ENCODE measurements at places on chromosomes 5 and 9.

DNA sequence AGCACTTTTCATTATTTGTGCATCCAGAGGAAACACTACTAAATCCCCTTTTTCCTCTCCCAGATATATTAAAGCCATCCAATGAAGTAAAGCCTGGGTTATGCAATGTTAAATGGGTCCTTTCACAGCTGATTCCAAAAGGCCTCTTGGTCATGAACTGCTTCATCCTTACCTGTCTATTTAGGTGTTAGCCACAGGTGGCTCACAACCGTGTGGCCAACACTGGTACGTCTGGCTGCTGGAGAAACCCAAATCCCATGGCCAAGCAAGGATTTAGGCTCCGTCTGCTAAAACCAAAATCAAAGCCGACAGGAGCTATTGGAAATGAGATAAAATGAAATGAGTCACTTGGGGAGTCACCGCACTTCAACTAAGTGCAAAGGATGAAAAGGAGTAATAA is 193.9 kb downstream of the ADCY2 start:
- DNase-seq = no peak

DNA sequence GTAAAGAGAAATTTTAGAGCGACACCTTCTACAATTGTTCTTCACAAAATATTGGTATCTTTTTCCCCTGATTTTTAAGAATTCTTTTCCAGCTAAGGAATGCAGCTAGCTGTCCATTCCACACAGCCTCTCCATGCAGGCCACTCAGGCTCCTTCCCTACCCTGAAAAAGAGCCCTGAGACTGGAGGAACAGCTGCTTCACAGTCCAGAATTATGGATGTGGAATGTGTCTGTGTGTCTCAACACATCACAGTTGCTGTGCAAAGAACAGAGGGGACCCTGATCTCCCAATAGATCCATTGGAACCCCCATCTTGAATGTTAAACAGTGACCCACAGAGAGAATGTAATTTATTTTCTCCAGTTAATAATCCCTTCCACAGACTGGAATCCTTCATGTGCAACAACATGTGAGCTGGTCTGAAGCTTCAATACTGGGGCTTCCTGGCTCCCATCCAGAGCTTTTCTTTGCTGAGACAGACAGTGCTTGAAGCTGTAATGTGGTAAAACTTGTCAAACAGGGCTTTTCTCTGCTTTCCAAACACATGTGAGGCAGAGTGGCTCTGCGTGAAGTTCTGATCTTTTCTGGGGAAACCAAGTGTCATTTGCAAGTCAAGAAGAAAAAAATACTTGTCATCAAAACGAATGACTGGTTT is 53.3 kb upstream of the SMC5 start:
- no peak for DNase-seq

DNA sequence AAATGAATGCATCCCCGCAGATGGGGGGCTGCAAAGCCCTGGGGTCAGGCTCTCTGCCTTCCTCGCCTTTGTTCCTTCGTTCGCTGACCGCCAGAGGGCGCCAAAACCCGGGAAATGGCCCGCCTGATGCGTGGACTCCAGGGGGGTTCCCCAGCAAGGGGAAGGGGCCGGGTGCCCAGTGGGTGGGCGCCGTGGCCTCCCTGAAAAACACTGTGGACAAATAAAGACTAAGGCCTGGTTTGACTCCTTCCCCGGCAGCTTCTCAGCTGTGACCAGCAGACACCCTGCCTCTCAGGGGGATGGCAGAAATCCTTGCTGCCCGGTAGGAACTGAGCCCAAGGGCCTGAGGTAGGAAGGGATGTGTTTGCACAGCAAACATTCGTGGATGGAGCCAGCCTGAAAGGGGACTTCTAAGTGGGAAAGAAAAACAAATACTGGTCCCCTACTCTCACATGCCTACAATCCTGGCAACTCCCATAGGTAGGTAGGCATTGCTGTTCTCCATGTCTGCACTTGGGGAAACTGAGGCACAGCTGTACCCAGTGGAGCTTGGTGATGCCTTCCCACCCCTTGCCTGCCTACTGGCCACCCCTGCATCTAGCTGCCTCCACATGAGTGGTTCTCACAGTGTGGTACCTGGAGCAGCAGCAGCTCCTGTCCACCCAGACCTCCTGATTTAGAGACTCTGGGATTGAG is 57.7 kb downstream of the DUSP1 start:
- DNase-seq = peak; percentile 94

- no peak for DNase-seq
These were observed 4.8 kb downstream of the HSDL2 start for GRCh38 chr9:112384690-112385089.

DNA sequence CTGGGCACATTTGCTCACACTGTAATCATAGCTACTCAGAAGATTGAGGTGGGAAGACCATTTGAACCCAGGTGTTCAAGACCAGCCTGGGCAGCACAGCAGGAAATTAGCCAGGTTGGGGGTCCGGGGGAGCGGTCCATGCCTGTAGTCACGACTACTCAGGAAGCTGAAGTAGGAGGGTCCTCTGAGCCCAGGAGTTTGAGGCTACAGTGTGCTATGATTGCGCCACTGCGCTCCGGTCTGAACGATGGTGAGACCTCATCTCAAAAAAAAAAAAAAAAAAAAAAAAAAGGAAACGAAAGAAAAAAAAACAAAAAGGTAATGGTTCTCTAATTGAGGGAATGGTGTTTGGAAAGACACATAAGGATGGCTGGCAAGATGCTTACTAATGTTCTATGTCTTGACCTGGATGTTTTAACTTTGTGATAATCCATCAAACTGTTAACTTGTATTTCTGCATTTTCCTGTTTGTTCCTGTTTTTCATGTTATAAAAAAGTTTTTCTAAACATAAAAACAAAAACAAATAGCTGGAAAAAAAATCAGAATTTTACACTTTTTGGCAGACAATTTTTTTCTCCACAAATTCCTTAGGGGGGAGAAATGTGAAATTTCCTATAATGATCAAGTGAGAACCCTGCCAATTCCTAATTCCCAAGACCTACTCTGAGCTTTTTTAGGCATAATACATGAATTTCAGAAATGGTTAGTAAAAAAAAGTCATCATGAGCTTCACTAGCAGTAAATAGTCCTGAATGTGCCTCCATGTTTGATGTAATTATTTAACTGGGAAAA is 96.9 kb downstream of the DENND1A start:
- DNase-seq = no peak

GRCh38 chr5:132458226-132458560 is 32.4 kb downstream of the IRF1 start:
- no peak for DNase-seq

GRCh38 chr9:673966-674526 is 167.5 kb upstream of the DMRT1 start:
- no peak for DNase-seq

DNA sequence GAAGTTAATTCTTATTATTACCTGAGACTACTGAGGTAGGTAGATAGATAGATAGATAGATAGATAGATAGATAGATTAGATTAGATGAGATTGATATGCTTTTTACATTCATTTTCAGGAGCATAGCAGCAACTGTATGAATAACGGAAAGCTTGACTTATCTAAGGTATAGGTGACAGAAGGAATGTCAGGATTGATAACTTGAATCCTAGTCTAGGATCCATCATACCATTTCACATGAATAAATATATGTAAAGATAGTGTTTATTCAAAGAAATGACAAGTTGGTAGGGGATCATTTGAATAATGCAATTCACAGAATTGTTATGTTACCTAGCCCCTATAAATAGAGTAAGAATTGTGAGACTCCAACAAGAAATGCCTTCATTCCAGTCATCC is 1008.2 kb downstream of the CDH12 start:
- no peak for DNase-seq

- peak; percentile 31 for DNase-seq
These were observed 934 bp upstream of the FCN1 start for GRCh38 chr9:134918646-134919045.

DNA sequence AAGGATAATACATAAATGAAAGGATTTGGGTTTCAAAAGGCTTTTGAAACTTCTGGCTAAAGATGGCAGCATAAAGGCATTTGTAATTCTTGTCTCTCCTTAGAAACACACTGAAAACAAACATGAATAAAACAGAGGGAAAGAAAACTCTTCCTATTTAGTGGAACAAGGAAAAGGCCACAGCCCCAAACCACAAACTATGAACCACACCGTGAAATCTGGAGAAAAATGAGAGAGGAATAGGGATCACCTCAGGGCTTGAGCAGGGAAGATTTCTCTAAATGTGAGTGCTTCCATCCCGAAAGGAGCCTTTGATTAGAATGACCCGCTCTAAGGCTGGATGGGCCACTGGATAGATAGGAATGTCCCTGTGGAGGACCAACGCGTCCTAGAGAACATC is 119.6 kb downstream of the SEC61B start:
- DNase-seq = no peak

- DNase-seq = no peak
These were observed 152.5 kb downstream of the EFNA5 start for GRCh38 chr5:107518190-107518589.

DNA sequence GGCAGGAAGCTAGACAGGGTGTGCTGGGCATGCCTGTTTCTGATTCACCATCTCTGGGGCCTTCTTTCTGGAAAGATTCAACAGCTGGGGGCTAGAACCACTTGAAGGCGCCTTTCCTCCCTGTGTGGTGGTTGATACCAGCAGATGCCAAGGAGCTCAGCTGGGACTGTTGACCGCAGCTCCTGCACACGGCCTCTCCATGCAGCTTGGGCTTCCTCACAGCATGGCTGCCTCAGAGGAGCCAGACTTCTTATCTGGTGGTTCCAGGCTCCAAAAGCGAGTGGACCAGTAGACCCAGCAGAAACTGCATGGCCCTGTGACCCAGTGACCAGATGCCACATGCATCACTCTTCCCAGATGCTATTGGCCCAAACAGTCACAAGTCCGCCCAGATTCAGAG is 74.7 kb upstream of the COL5A1 start:
- DNase-seq = peak; percentile 12

- DNase-seq = no peak
These were observed 69.0 kb upstream of the HRH2 start for GRCh38 chr5:175588709-175589429.

- DNase-seq = no peak
These were observed 86.1 kb upstream of the NFIB start for GRCh38 chr9:14399756-14400657.

- no peak for DNase-seq
These were observed 12.7 kb upstream of the GOLM1 start for GRCh38 chr9:86112057-86112456.

DNA sequence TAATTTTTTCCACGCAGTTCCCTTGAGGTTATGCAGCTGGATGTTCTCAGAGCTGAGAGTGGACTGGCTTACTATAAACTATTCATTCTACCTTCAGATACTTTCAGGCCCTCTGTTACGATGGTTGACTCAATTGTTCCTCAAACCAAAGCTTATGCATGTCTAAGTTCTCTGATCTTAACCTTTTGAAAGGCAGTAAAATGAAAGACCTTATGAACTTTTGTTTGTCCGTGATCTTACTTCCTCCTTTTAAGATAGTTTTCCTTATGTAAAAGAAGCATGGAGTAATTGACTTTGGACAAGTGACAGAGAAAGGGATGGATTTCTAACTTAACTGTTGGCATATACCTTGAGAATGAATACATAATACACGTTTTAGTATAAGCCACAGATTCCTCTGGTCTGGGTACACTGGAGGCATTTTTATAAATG is 575.7 kb downstream of the PDE4D start:
- no peak for DNase-seq

- DNase-seq = no peak
These were observed 17.7 kb downstream of the ZNF483 start for GRCh38 chr9:111542497-111543254.

DNA sequence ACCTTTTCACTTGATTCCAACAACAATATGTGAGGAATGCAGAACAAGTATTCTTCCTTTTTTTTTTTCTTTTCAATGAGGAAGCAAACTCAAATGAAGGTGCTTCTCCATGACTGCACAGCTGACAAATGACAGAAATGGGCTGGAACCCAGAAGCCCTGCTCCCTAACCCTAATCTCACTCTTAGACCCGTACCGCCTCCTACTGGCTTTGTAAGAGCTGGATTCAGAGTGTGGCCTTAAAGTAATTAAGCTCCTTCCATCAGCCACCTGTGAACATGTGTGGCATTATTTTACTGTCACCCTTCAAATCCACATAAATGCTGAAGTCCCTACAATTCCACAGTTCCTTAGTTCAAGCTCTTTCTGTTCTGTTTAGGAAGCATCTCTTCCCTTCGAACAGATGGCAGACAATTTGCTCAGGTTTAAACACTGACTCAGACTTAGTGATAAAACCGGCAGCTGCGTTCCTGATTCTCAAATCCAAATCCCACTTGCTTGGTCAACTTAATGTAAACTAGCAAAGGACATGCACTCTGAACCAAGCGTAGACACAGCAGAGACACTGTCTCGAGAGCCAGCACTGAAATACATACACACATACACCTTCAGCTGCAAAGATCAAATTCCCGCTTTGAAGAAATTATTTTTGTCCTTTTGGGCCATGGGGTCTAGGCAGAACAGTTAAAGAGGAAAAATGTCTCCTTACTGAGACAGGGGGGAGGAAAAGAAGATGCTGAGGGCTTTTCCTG is 316.7 kb upstream of the TLE4 start:
- DNase-seq = no peak

DNA sequence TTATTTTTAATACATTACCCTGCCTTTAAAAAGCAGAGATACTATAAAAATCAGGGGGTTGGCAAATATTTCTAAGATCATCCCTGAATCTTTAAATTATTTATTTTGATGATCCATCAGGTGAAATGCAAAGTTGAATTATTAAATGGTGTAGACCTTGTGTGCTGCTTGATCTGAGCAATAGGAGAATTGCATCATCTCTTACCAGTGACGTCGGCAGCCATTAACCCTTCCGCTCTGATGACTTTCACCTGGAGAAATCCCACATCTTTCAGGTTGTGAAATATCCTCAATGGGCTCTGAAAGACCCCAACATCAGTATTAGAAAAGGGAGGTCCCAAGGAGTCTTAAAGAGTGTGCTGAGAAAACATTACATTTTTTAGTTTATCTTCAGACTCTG is 270.2 kb downstream of the SLF1 start:
- DNase-seq = no peak

- DNase-seq = no peak
These were observed 508.5 kb upstream of the DAP start for GRCh38 chr5:11269515-11269914.

DNA sequence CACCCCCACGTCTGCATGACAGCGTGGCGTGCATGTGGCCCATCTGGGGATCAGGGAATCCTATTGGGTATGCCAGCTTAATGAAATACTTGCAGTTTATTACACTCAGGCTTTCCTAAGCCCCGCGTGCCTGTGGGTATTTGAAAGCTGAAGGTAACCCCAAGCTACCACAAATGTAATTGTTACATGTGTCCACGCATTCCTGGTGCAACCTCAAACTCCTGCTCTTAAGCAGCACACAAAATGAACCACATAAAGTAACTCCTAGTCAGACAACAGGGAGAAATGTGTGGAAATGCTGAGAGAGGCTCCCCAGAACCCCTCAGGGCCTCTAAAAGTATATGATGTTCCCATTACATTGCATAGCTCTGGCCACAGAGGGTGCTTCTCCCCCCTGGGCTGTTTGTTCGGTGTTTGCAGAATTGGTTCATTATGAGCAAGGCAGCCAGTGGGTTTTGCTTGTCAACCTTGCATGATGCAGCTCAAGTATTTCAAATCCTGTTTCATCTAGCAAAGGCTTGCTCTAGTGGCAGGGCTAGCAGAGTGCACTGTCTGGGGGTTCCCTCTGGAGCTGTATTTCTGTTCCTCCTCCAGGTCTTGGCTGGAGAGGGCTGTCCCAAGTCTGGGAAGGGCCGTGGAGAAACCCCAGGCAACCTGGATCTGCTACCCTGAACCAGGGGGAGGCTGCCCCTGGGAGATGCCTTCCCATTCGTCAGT is 1.8 kb upstream of the DCANP1 start:
- DNase-seq = peak; percentile 28

Measured in aorta (tissue), 5 donors.